Neural progenitor cell (in vitro differentiated cells): ENCODE measurements at places on chromosomes 11 and 22. TPM values are rescaled to one million over a fixed set of nuclear protein-coding genes. Genes with fewer than 3 reads are reported as not detected.

DNA sequence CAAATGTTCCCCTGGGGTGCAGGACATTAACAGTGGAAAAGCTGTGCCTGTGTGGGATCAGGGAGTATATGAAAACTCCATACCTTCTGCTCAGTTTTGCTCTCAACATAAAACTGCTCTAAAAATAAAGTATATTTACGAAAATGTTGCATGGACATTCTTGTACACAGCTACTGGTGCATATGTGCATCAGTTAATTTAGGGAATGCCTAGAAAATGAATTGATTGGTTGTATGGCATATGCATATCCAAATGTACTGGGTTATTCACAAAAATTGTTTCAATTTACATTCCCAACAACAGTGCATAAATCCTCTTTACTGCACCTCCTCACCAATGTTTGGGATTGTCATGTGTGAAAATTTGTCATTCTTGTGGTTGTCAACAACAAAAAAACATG is 251.1 kb upstream of the MPPED2 start:
- H3K4me1 ChIP-seq = peaks cover 7% of the 10 kb centered on the region
- H3K27ac ChIP-seq = no peak overlapping the region
- no peak overlapping the region for H3K4me3 ChIP-seq
- no peak for DNase-seq
- H3K27me3 ChIP-seq = no peaks in the 10 kb centered on the region

DNA sequence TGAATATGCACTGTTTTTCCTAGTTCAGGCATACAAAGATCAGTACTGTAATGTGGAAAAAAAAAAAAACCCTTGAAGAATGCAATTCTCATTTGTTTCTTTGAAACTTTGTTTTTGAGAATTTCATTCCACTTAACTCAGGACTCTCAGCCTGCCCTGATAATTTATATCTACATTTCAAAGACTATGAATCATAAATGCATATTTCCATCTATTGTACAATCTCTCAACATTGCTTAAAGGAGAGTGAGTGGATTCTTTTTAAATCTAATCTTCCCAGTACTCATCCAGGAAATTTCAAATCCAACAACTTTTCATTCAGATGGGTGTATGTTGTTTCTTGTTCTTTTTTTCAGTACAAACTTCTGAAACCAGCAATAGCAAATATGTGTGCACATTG is 322.2 kb upstream of the DDI1 start:
- no peaks in the 10 kb centered on the region for H3K27me3 ChIP-seq
- no peaks in the 10 kb centered on the region for H3K36me3 ChIP-seq
- H3K4me1 ChIP-seq = peaks cover 6% of the 10 kb centered on the region

IFITM10 gene
- 0.34 TPM in 1 of 2 replicates, not detected in the other for total RNA-seq

- no peak overlapping the region for H3K27ac ChIP-seq
- H3K4me1 ChIP-seq = peaks cover 7% of the 10 kb centered on the region
- no peaks in the 10 kb centered on the region for H3K36me3 ChIP-seq
- DNase-seq = no peak
- no peak overlapping the region for H3K4me3 ChIP-seq
- H3K27me3 ChIP-seq = no peaks in the 10 kb centered on the region
Observed at GRCh38 chr11:122354025-122354697, 238.1 kb upstream of the BLID start.

CHRNA10 gene
- 0.21 and 0.62 TPM in 2 replicates for total RNA-seq

TRIM49 gene
- not detected in 2 replicates for total RNA-seq

CHRDL2 gene
- 0.06 TPM in 1 of 2 replicates, not detected in the other for total RNA-seq

DNA sequence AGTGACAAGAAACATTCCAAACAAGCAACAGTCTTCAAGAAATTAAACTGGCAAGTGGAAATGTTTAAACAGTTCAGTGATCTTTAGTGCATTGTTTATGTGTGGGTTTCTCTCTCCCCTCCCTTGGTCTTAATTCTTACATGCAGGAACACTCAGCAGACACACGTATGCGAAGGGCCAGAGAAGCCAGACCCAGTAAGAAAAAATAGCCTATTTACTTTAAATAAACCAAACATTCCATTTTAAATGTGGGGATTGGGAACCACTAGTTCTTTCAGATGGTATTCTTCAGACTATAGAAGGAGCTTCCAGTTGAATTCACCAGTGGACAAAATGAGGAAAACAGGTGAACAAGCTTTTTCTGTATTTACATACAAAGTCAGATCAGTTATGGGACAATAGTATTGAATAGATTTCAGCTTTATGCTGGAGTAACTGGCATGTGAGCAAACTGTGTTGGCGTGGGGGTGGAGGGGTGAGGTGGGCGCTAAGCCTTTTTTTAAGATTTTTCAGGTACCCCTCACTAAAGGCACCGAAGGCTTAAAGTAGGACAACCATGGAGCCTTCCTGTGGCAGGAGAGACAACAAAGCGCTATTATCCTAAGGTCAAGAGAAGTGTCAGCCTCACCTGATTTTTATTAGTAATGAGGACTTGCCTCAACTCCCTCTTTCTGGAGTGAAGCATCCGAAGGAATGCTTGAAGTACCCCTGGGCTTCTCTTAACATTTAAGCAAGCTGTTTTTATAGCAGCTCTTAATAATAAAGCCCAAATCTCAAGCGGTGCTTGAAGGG is 6.0 kb downstream of the MALAT1 start:
- no peak for DNase-seq
- no peaks in the 10 kb centered on the region for H3K27me3 ChIP-seq
- H3K4me1 ChIP-seq = peaks cover 7% of the 10 kb centered on the region
- peak overlapping the region; percentile 93 for H3K4me3 ChIP-seq

DSCAML1 gene
- 0.06 TPM in 2 replicates for total RNA-seq

DNA sequence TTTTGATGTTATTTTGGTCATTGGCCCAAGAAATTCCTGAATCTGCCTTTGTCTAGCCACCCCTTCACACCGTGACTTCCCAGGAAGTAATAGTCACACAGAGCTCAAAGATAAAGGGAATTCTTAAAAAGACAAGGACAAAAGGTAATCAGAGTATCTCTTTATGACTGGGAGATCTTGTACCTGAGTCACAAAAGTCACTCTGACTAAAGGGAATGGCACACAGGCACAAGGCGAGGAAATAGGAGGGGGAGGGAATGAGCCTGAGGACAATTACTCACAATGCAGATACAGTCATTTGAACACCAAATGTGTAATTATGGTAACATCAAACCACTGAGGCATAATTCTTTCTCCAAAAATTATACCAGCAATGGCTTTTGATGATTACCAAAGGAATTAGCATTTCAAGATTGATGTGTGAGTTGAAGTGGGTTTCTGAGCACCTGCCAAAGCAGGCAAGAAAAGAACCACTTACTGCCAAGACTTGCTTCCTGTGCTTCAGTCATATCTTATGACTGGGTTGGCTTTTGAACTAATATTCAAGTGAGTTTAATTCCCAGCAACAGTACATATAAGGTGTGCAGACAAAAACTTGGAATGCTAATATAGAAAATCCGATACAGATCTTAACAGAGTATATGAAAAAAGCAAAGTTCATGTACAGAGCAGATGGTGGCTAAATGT is 856.4 kb downstream of the LRRC4C start:
- H3K4me1 ChIP-seq = peaks cover 4% of the 10 kb centered on the region
- H3K27ac ChIP-seq = no peak overlapping the region
- no peak for DNase-seq
- H3K36me3 ChIP-seq = no peaks in the 10 kb centered on the region

ACRV1 gene
- 0.47 and 0.56 TPM in 2 replicates for total RNA-seq

- peaks cover 48% of the 10 kb centered on the region for H3K27me3 ChIP-seq
- no peaks in the 10 kb centered on the region for H3K4me1 ChIP-seq
- H3K27ac ChIP-seq = no peak overlapping the region
- DNase-seq = no peak
- H3K4me3 ChIP-seq = no peak overlapping the region
Observed at GRCh38 chr11:70082829-70083228, 4.7 kb downstream of the ANO1 start.

P2RX3 gene
- 1.5 and 2.4 TPM in 2 replicates for total RNA-seq

- no peaks in the 10 kb centered on the region for H3K27me3 ChIP-seq
- no peak overlapping the region for H3K27ac ChIP-seq
- no peaks in the 10 kb centered on the region for H3K4me1 ChIP-seq
- no peak for DNase-seq
- H3K36me3 ChIP-seq = no peaks in the 10 kb centered on the region
- H3K4me3 ChIP-seq = no peak overlapping the region
Observed at GRCh38 chr11:101516546-101516945, 67.3 kb downstream of the TRPC6 start.
